GM18507 (cell line): ENCODE measurements at places on chromosomes 5 and 9.

DNA sequence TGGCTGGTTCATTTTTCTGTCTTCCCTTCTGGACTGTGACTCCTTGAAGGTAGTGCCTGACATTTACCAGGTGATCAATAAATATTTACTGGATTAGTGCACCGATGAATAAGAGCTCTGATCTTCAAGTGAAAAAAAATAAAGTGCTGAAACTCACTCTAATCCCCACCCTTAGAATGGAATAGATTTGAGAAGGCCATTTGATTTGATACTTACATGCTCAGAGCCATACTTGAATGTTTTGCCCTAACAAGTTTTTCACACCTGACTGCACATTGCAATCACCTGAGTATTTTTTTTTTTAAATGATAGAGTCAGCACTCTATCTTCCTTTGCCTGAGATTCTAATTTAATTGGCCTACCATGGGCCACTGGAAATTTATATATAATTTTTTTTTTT lies 105.7 kb downstream of the LRRC70 start:
- DNase-seq = no peak

- no peak for DNase-seq
These were observed 3.8 kb downstream of the SMARCA2 start for GRCh38 chr9:2018764-2019558.

DNA sequence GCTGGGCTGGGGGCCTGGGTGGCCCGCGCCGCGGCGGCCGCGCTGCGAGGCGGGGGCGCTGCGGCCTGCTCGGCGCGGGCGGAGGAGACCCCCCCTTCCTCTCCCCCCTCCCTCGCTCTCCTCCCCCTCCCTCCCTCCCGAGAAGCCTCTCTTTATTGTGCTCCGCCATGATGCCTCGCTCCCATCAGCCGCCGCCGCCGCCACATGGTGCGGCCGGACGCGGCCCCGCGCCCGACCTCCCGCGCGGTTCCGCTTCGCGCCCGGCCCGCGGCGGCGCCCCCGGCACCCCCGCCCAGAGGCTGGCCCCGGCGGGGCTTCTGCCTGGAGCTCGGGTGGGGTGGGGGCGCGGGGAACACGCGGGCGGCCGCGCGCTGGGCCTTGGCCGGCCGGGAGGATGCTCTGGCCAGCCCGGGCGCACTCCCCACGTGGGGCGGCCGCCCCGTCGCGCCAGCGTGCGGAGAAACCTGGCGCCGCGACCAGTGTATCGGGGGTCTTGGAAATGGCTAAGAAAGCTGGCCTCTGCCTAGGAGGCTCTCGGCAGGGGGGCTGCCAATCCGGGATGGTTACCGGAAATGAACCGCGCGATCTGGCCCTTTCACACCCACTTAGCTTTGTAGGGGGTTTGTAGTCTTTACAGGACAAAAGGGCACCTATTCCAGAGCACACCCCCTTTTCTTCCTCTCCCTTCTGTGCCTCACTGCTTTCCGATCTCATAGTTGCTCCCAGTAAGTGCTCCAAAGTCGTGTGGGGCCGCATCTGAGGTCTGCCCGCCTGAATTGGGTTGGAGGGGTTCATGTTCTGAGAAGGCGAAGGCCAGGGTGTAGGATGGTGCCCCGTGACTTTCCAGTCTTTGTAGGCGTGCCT lies 1.0 kb downstream of the SET start:
- DNase-seq = no peak

DNA sequence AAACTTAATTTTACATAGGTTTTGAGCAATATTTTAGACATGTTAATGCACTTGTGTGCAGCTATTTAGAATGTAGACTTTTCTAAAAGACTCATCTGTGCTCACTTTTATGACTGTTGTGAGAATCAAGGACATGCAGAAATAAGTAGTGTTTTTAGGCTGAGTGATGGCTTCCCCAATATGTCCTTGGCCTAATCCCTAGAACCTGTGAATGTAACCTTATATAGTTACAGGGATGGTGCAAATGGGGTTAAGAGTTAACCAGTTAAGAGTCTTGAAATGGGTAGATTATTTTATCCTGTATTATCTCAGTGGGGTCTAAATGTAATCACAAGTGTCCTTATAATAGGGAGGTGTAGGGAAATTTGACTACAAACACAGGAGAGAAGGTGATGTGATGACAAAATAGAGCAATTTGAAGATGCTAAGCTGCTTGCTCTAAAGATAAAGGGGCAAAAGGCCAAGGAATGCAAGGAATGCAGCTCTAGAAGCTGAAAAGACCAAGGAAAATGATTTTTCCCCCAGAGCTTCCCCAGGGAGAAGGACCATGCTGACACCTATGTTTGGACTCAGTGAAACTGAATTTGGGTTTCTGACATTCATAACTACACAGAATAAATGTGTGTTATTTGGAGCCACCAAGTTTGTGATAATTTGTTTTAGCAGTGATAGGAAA lies 298.0 kb upstream of the PAPPA start:
- DNase-seq = no peak

DNA sequence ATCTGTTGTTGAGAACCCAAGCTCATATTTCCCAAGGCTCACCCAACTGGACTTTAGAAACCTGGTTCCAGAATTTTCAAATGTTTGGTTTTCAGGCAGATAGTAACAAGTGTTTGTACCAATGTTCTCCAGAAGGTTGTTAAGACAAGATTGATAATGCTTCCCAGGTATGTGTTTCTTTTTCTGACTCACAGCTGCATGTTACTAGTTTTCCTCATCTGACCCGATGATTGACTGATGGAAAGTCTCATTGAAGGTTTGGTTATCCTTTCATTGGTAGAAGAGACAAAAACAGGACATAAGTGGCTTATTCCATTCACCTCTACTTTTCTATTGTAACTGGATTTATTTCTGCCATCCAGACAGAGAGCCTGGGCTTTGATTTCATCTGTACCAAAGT lies 10.4 kb downstream of the BASP1 start:
- no peak for DNase-seq

DNA sequence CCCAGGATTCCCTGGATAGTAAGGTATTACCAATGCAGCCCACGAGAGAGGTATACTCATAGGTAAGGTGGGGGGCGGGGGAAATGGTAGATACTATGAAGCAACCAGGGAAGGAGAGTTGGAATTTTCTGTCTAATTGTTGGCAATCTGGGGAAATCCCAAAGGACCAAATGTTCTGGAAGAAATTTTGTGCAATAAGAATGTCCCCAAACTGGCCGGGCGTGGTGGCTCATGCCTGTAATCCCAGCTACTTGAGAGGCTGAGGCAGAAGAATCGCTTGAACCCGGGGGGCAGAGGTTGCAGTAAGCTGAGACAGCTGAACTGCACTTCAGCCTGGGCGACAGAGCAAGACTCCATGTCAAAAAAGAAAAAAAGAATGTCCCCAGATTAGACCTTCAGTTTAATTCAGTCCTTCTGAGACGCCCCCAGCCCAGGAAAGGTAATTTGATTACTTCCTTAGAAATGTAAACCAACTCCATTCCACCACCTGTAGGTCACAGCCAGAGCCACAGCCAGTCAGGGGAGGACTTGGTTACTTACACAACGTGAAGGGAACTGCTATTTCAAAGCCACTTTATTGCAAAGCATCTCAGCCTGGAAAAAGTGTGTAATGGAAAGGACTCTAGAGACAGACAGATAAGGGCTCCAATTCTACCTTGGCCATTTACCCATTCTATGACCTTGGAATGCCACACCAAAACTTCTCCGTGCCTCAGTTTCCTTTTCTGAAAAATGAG lies 50.0 kb upstream of the KLF4 start:
- no peak for DNase-seq
